ENCODE measurements at places on chromosomes 1 and 21.

- DNase-seq, result no peak
Measured at GRCh38 chr1:99731384-99731783, 35.1 kb downstream of the FRRS1 start.

GRCh38 chr1:208393826-208394225 is 149.6 kb upstream of the PLXNA2 start:
- no peak for DNase-seq

DNA sequence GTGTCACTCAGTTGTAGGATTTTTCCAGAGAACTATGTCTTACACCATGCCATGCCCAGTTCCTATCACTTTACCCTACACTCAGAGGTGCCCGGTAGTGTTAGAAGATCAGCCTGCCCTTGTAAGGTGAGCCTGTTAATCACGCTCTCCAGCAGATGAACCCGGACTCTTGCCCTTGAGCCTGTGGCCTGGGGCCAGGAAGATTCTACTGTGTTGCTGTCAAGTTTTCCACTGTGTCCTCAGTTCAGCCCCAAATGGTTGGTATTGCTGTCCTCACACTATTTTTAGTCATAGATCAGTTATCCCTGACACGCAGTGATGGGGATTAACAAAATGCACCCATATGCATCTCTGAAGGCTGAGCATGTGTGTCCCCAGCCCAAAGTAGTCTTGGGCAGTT is 105.0 kb upstream of the SPAG17 start:
- DNase-seq, result no peak

GRCh38 chr1:17984583-17984982 is 123.0 kb upstream of the IGSF21 start:
- DNase-seq, result no peak

GRCh38 chr1:58576325-58576726 is 726 bp downstream of the TACSTD2 start:
- DNase-seq, result no peak

DNA sequence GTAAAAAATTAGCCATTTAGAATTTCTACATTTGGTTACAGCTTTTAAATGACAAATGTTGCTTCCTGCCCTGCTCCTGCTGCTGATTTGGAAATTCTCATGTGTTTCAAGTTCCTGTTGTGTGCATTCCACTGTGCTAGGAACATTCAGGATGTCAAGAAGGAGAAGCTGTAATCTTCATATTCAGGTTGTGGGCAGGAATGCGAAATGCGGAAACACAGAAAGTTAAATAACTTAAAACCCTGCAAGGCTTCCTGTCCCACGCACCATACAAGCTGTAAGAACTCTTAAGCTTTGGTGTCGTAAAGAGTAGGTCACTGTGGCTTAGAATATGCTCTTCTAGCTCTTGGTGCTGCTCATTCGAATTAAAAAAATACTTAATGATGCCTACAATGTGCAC is 52.6 kb downstream of the S100B start:
- no peak for DNase-seq

DNA sequence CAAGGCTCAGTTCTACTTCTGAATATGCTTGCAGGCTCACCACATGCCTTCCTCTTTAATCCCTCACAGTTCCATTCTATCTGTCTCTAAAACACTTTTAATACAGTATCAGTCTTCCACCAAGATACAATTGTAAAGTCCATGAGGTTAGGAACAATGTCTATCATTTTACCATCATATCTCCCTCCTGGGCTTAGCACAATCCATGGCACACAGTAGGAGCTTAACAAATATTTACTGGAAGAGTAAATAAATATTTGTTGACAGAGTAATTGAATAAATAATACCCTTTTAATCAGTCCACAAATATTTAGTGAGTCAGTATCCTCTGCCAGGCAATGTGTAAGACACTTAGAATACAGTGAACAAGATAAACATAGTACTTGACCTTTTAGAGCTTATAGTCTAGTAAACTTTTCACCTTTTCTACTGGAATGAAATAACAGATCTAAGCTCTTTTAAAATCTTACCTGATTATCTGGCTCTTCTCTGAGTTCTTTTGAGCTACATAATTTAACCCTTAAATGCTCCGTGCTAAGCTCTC is 12.7 kb upstream of the GADD45A start:
- DNase-seq, result no peak

- DNase-seq, result no peak
Measured at GRCh38 chr1:229058111-229058561, 212.8 kb upstream of the RAB4A start.

- DNase-seq, result no peak
Measured at GRCh38 chr1:3338725-3339070, 115.8 kb upstream of the ARHGEF16 start.

DNA sequence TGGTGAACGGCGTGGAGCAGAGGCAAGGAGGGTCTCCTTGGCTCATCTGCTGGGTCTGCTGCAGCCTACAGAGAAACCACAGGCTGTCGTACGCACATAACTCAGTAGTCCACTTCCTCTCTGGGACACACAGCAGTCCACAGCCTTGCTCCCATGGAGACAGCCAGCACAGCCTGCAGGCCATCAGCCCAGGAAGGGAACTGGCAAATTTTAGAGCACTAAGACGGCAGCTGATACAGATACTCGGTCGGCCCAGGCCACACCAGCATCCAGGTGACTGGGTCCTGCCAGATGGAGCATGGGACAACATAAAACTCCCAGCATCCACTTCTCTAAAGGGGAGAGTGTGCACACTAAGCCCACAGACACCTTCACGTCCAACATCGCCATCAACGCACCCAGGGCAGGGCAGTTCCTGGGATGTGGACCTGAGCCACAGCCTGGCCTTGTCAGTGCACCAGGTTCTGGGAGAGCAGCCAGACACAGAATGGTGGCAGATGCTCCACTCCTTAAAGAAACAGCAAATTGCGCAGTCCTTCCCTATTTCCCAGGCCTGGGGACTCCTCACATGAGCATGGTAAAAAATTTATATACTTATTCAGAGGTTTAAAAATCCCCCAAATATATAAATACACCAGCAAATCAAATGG is 247.1 kb upstream of the RAB4A start:
- no peak for DNase-seq

GRCh38 chr1:98369463-98369862 is 292.1 kb upstream of the SNX7 start:
- DNase-seq, result no peak

- DNase-seq, result no peak
Measured at GRCh38 chr1:228647523-228648444, 87.5 kb upstream of the RHOU start.

GRCh38 chr1:939511-940106 is 15.9 kb downstream of the SAMD11 start:
- no peak for DNase-seq

DNA sequence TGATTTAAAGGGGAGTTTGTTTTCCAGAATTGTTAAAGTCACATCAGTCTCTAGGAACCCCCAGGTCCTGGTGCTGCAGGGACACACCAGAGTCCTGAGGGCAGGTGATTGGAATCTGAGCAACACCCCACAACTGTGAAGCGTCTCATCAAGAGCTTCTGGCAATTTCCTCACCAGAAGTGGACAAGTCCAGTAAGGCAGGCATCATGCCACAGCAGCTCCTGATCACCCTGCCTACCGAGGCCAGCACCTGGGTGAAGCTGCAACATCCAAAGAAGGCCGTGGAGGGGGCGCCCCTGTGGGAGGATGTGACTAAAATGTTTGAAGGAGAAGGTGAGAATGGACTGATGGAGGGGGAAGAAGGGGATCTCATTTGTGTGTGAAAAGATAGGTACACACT is 2.1 kb downstream of the ZFP69 start:
- no peak for DNase-seq

DNA sequence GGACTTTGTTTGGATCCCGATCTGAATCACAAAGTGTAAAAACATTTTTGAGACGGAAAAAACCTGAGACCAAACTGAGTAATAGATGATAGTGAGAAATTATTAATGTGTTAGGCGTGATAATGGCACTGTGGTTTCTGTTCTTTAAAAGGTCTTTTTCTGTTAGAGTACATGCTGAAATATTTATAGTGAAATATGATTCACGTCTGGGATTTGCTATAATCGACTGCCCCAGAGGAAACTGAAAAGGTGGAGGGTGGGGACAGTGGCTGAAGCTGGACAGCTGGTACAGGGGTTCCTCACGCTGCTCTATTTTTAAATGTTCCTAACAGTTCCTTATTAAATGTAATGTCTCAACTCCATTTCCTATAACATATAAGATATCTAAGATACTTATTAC is 11.2 kb downstream of the URB1 start:
- DNase-seq, result no peak

DNA sequence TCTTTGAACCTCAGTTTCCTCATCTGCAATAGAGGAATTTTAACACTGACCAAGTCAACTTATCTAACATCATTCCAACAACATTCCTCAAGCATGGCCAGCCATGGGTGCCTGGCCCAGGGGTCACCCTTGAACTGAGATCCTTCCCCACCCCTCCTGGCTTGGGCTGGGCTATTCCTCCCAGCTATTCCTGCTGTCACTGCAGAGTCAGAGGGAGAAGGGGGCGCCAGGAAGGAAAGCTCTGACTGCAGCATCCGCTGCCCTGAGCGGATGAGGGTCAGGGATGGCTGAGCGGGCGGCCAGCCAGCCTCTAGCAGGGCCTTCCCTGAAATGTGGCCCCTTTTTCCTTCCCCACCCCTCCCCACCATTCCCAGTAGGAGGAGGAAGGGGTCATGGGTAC is 3.1 kb downstream of the TINAGL1 start:
- DNase-seq, result no peak

DNA sequence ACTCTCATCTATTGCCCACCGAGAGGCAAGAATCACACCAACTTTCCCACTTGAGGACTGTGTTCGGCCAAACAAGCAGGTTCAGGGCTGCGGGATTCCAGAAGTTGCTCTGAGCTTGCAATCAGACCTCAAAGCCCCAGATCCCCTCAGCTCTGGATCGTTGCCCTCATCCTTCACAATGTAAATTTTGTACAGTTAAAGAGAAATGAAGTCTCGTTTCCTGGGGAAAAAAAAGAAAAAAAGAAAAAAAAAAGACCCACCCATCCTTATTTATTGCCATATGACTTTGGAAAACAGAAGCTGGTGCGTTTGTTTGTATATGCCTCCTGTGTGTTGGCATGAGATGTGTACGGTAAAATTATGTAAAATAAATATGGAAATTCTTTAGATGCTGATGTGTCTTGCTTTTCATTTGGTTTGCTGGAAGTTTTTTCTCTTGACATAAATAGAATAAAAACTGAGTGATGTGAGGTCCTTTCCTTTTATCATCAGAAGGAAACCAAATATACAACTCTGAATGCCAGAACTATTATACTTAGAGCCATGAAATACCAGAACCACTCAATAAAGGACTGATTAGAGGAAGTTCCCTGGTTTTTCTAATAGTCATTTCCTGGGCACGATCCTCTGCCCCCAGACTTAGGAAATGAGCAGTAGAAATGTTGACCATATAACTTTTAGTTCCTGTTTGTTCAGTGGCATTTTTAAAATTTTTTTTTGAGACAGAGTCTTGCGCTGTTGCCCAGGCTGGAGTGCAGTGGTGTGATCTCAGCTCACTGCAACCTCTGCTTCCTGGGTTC is 48.7 kb downstream of the LHX4 start:
- DNase-seq, result no peak

DNA sequence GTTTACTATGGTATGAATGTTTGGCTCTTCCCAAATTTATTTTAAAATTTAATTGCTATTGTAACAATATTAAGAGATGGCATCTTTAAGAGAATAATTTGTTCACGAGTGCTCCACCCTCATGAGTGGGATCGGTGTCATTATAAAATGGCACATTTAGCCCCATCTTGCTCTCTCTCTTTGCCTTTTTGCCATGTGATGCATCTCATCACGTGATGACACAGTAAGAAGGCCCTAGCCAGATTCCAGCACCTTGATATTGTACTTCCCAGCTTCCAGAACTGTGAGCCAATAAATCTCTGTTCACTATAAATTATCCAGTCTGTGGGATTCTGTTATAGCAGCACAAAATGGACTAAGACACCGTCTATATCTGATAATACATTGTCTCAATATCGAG is 355.8 kb downstream of the AMY1C start:
- DNase-seq, result no peak

- DNase-seq, result peak; percentile 68
Measured at GRCh38 chr1:232635778-232636356, 5.9 kb upstream of the SIPA1L2 start.

GRCh38 chr1:21631944-21632887 is 36.9 kb downstream of the RAP1GAP start:
- no peak for DNase-seq

GRCh38 chr21:23936224-23936623 is 1671.1 kb downstream of the MRPL39 start:
- DNase-seq, result no peak

GRCh38 chr1:219416598-219417238 is 196.2 kb downstream of the ZC3H11B start:
- DNase-seq, result peak; percentile 62

DNA sequence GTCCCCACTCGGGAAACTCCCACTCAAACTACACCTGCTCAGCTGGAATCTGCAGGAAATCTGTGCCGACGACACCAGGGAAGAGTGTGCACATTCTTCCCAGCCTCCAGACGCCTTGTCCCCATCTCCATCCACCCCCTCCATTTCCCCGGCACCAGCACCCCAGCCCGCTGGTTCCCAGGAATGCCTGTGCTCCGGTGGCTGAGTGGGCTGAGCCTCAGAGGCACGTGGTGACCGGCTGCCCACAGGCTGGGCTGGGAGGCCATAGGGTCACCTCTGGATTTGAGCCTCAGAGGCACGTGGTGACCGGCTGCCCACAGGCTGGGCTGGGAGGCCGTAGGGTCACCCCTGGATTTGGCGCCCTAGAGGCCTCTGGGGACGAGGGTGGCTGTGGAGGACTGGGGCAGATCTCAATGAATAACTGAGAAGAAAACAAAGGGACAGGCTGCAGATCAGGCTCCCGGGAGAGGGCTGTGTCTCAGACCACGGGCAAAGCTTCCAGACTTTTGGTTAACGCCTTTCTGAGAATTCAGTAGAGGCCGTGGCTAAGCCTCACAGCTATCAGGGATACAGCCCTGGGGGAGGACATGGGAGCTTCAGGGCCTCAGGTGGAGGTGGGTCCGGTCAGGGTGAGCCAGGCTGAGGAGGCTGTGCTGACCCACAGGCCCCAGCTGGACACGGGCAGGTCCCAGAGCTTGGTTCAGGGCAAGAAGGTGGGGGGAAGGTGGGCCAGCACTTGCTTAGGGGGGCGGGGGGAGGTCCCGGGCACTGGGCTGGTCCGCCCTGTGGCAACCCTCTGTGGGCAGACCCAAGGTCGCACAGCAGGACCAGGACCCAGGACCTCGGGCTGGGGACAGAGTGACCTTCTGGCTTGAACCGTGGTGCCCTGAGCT is 17.3 kb upstream of the TTLL10 start:
- DNase-seq, result no peak
